ENCODE measurements at places on chromosomes 16 and 17.

- DNase-seq = no peak
Measured at GRCh38 chr16:68406458-68407152, 41.7 kb downstream of the SMPD3 start.

- no peak for DNase-seq
Measured at GRCh38 chr16:25063865-25064264, 47.7 kb upstream of the LCMT1 start.

DNA sequence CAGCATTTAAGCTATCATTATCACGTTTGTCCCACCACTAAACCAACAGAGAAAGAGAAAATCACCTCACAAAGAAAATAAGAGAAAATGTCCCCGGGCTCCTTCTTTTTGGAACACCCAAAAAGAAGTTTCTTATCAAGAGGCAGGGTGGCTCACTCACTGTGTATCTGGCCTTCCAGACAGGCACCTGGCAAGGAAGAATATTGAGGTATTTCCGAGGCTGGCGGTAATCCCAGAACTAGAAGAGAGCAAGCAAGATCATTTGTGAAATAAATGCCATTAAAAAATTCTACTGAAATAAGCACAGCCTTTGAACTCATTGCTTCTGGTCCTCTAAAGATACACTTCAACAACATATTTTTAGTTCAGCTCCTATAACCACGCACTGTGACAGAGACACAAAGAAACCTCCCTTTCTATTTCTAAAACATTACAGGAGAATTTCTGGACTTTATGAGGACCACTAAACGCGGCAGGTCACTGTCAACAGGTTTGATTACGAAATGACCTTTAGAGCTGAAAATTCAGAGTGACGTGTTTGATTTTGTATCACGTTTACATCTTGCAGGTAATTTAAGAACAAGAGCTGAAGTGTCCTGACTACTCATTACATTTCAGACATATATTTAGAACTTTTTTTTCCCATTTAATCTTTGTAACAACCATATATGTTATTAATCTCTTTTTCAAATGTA, 61.0 kb downstream of the WDR59 start:
- DNase-seq = no peak

DNA sequence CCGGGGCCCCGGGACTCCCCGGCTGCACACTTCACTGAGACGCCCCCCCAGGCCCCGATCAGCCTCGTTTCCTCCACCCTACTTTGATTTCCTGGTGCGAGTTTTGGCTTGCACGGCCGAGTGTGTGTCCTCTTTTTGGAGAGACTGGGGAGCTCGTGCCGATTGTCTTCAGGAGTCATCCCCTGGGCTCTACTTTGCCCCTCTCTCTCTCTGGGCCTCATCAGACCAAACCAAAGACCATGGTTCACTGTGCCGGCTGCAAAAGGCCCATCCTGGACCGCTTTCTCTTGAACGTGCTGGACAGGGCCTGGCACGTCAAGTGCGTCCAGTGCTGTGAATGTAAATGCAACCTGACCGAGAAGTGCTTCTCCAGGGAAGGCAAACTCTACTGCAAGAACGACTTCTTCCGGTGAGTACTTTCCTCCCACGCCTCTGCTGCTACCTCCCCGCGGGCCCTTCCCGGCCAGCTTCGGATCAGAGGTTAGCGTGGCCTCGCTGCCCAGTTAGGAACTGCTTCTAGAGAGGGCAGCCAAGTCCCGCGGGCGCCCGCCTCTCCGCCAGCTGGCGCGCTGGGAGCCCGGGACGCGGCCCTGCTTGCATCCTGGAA, 787 bp downstream of the LHX1 start:
- DNase-seq = no peak

Data from NCI-H1105 (cell line).